ENCODE measurements at places on chromosomes 7 and 10. TPM values are rescaled to one million over a fixed set of nuclear protein-coding genes. Genes with fewer than 3 reads are reported as not detected.

- no peaks in the 10 kb centered on the region for H3K36me3 ChIP-seq
- peaks cover 4% of the 10 kb centered on the region for H3K27me3 ChIP-seq
- H3K4me1 ChIP-seq: peaks cover 16% of the 10 kb centered on the region
- DNase-seq: no peak
- no peak overlapping the region for H3K4me3 ChIP-seq
These were observed 81.0 kb upstream of the CACUL1 start for GRCh38 chr10:118835682-118836326.

- peaks cover 45% of the 10 kb centered on the region for H3K4me1 ChIP-seq
- peak overlapping the region; percentile 99 for H3K4me3 ChIP-seq
- DNase-seq: peak; percentile 83
These were observed 538 bp downstream of the TRIM8 start for GRCh38 chr10:102644646-102645387.

DNA sequence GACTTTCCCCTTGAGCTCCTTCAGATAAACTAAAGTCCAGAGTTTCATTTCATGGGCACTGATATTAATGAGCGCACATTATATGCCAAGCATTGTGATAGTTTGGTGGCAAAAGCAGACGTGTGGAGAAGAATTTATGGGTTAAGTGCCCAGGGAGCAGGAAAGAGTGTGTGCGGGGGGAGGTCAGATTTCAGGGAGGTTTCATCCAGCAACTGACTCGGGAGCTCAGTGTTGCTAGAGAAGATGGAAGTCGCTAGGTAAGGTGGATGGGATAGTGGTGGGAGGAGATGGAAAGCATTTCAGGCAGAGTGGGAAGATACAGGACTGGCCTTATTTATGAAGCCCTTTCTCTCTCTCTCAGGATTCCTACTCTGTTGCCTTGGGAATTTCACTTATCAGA lies 223.0 kb downstream of the SNX10 start:
- no peaks in the 10 kb centered on the region for H3K4me1 ChIP-seq
- H3K27ac ChIP-seq: no peak overlapping the region
- peaks cover 4% of the 10 kb centered on the region for H3K27me3 ChIP-seq
- no peak overlapping the region for H3K4me3 ChIP-seq
- DNase-seq: no peak

DNA sequence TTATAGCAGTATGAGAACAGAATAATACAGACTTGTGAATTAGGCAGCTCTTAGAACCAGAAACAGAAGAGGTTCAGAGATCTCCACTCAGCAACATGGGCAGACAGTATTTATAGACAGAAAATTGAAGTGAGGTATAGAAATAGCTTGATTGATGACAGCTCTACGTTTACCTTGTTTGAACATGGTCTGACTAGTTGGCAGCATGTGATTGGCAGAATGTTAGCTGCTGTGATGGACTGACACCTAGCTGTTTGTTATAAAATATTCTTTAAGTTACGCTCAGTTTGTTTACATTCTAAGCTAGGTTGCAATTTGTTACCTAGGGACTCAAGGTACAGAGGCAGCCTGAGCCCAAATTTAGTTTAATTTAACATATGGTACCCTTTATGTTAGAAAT lies 73.7 kb upstream of the TMEM229A start:
- H3K27ac ChIP-seq: no peak overlapping the region
- no peaks in the 10 kb centered on the region for H3K4me1 ChIP-seq
- no peak for DNase-seq
- no peaks in the 10 kb centered on the region for H3K27me3 ChIP-seq
- H3K4me3 ChIP-seq: no peak overlapping the region

DNA sequence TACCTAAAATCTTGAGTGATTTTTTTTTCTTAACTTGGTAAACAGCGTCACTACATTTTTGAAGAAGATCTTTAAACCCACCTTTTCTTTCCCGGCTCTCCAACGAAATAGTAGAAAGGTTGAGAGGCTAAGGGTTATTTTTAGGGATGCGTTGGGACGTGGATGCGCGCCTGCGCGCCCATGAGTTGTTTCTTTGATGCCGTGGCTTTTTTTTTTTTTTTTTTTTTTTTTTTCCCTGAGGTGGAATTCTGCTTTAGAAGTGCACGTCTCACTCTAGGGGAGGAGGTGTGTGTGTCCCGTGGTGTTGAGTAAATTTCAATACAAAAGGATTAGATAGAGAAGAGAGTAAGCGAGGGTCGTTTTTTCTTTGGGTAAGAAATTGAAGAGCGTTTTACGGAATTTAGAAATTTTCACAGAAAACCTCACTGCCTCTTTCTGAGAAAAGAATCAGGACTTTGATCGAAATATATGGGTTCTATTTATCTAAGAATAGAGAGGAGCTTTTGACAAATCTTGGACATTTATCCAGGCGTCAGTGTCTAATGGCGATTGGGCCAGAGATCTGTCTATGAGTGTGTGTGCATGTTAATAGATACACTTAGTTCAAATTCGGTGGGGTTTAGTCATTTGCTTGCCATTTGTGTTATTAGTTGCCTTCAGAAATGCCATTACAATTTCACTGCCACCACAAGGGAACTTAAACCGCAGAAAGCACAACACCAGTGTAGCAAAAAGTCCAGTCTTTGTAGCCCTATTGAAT lies 1.2 kb upstream of the SP8 start:
- H3K27me3 ChIP-seq: peaks cover 75% of the 10 kb centered on the region
- no peak for DNase-seq
- H3K4me3 ChIP-seq: peak overlapping the region; percentile 23
- H3K36me3 ChIP-seq: peaks cover 20% of the 10 kb centered on the region
- peak overlapping the region; percentile 54 for H3K27ac ChIP-seq
- peaks cover 22% of the 10 kb centered on the region for H3K4me1 ChIP-seq

GCK gene
- not detected for total RNA-seq

TLX1 gene
- total RNA-seq: not detected

GRCh38 chr7:127474457-127474856 lies 81.9 kb upstream of the ZNF800 start:
- H3K4me3 ChIP-seq: no peak overlapping the region
- no peaks in the 10 kb centered on the region for H3K36me3 ChIP-seq
- no peak for DNase-seq
- no peaks in the 10 kb centered on the region for H3K4me1 ChIP-seq
